Activated CD8-positive, alpha-beta memory T cell treated with anti-CD3 and anti-CD28 coated beads for 1 hour (primary cell): ENCODE measurements at places on chromosomes 5 and 9.

DNA sequence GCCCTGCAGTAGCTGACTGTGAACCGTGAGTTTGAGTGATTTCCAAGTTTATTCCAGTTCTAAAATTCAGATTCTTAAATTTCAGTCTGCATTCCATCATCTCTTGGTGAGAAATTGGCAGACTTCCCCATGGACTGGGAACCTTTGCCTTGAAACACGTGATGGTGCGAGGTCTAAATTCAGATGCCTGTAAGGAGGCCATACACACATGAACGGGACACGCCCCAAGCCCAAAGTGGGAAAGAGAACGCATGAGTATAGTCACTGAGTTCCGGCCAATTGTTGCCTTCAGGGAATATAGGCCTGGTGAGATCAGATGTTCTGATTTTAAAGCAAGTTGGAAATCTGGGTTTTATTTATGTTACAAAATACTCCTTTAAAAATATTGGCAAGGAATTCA is 1084.4 kb upstream of the WWC1 start:
- DNase-seq, result no peak

DNA sequence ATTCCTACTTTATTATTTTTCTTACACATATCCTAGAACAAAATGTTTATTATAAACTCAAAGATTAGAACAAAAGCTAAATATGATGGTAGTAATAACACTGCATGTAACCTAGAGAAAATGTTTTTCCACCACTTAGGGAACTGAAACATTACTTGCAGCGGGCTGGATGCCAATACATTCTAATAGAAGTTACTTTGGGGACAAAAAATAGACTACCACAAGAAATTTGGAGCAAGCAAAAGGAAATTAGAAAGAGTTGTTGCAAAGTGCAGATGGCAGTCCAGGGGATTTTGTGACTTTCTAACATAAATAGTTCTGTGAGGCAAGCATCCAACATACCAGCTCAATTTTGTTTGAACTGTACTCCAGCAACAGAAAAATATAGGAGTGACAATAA is 255.3 kb upstream of the GRIN3A start:
- DNase-seq, result no peak

DNA sequence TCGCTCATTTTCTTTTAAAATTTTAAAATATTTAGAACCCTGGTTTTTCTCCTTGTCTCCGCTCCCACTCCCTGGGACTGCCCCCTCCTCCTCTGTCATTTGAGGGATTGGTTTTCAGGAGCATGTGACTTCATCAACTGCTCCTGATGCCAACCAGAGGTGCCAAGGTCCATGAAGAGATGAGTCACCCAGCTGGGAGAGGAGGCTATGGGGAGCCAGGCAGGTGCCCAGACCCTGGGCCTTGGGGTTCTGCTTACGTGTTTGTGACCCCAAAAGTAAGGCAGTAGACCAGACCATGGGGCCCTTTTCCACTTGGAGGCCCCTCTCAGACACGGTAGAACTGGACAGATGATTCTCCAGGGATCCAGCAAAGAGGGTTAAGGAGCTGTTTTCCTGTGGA is 167.0 kb downstream of the FGF18 start:
- no peak for DNase-seq

DNA sequence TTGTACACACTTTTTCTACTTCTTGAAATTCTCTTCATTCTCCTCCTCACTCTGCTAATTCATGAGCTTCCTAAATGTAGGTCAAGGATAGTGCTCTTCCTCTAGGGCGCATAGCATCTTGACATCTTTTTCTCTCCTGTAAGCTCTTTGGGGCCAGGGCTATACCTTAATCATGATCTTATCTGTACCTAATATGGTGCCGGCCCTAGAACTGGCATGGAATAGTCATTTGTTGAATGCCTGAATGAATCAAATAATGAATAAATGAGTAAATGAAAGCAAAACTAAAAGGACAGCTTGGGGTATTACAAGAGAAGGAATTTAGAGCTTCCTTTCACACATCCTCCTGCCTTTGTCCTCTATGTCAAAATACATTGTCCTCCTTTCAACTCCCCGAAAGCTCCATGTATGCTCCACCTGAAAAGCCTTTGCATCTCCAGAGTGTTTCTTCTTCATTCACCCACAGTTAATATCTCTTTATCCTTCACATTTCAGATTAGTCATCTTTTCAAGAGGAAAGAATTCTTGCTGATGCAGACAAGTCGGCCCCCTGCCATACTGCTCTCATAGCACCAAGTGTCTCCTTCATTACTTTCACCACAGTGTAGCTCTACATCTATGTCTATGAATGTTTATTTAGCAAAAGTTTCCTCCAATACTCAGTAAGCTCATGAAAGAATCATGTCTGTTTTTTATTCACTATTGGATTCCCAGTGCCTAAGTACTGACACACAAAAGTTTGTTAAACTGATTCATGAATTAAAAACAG is 16.4 kb upstream of the PPP2R2B start:
- DNase-seq, result no peak

DNA sequence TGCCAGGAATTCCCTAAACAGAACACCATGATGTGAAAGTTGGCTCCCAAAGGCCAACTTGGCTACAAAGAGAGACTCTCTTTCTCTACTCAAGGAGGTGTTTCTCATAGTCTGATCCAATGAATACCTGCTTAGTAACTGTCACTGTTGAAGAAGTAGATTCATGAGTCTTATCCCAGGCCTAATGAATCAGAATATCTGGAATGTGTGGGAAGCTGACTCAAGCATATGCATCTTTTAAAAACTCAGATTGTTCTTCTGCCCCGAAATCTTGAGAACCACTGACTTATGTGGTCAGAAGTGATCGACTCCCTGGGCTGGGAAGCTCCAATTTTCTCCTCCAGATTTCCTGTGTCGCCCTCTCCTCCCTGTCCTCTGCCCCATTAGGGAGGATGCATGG is 345.6 kb downstream of the PLK2 start:
- no peak for DNase-seq
